ENCODE measurements at places on chromosomes 2 and 18. TPM values are rescaled to one million over a fixed set of nuclear protein-coding genes. Genes with fewer than 3 reads are reported as not detected.

The EFR3B gene
- polyA plus RNA-seq: not detected

The NOSTRIN gene
- polyA plus RNA-seq: not detected

The DCDC2C gene
- polyA plus RNA-seq: not detected

The DYTN gene
- polyA plus RNA-seq: not detected

- no peaks in the 10 kb centered on the region for H3K36me3 ChIP-seq
- no peak for DNase-seq
- no peaks in the 10 kb centered on the region for H3K4me1 ChIP-seq
Observed at GRCh38 chr18:37547196-37547827, 18.3 kb downstream of the CELF4 start.

DNA sequence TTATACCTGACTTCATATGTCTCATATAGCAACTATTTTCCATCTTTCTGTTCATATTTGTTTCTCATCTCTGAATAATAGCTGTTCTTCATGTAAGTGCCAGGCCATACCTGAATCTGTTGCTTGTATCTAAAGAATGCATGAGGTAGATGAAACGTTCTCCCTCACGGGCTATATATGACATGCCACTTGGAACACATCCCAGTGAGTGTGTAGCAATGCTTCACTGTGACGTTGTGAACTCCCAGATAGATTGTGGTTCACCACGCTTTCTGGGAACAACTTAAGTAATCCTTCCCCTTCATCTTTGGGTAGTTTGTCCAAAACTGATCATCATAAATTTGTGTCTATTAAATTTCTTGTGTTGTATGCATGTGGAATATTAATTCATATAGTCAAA, 60.1 kb downstream of the RDH14 start:
- no peaks in the 10 kb centered on the region for H3K4me1 ChIP-seq
- H3K4me3 ChIP-seq: no peak overlapping the region
- no peak for DNase-seq
- H3K36me3 ChIP-seq: no peaks in the 10 kb centered on the region

DNA sequence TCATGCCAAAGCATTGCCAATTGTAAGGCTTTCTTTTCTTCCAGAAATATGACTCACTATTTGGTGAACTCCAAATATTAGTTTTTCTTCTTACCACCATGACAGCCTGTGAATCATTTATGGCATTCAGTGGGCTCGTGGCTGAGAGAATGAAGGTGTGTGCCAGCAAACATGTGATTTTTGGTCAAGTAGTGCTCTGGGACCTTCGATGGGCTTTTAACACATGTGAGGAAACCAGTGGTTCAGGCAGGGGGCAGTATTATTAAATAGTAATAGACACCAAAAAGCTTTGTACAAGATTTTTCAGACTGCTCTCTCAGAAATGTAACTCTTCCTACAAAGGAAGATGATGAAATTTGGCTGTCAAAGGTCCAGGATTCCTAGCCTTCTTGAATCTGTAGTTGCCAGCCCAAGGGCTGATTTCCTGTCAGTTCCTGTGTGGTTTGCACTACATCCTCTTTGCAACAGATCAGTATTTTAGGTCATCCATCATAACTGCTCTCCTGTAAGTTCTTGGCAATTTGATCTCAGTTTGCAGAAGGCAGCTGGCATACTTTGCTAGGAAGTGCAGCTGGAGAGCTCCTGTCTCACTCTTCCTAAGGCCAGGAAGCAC, 64.3 kb downstream of the BABAM2 start:
- peak; percentile 21 for DNase-seq
- no peak overlapping the region for H3K4me3 ChIP-seq
- no peaks in the 10 kb centered on the region for H3K36me3 ChIP-seq
- peaks cover 50% of the 10 kb centered on the region for H3K4me1 ChIP-seq

GRCh38 chr2:72602095-72602494, 223.7 kb downstream of the EXOC6B start:
- H3K27ac ChIP-seq: no peak overlapping the region
- no peaks in the 10 kb centered on the region for H3K36me3 ChIP-seq
- no peaks in the 10 kb centered on the region for H3K27me3 ChIP-seq

DNA sequence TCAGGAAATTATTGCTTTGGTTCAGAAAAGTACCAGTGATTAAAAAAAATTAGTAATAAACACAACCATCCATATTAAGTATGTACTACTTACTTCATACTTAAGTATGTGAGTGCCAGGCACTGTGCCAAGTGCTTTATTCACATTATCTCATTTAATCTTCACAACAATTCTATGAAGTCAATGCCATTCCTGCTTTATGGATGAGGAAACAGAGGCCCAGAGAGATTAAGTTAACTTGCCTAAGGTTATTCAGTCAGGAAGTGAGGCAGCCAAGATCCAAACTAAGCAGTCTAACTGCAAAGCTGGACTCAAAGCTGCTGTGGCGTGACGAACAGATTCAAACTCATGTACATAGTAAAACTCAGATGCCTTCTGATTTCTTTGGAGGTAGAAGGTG, 22.3 kb downstream of the DTNB start:
- H3K4me3 ChIP-seq: no peak overlapping the region
- H3K36me3 ChIP-seq: no peaks in the 10 kb centered on the region
- H3K27me3 ChIP-seq: no peaks in the 10 kb centered on the region
- DNase-seq: no peak
- H3K4me1 ChIP-seq: no peaks in the 10 kb centered on the region
- H3K27ac ChIP-seq: no peak overlapping the region

DNA sequence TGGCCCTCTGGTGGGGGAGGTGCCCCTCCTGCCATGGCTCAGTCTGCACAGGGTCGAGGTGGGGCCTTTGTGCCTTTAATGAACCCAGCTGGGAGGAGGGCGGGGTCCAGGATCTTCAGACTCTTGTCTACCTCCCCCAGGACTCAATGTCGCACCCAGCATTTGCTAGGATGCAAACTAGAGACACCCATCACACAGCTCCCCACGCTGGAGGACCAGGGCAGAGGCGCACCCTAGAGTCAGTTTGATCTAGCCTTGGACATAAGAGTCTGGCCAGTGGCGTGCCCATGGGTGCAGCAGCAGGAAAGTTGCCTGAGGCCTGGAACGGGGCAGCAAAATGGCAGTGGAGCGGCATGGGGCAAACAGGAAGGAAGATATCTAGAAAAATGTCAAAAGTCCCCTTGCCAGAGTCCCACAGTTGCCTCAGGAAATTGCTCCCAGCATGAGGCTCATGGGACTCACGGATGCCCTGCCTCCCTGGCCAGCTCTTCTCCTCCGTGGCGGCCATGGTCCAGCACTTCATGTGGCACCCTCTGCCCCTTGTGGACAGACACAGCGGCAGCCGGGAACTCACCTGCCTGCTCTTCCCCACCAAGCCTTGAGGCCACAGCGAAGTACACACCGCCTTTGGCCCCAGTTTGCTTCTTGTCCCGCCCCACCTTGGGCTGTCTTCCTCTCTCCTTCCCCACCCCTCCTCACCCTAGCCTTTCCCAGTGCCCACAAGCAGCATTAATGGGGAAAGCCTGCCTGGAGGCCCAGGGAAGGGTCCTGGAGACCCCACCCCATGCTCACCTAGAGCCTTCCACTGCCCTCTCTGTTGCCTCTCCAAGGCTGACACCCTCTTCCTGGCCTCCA, 17.7 kb downstream of the SH2D6 start:
- H3K27me3 ChIP-seq: no peaks in the 10 kb centered on the region
- peaks cover 30% of the 10 kb centered on the region for H3K4me1 ChIP-seq
- H3K27ac ChIP-seq: peak overlapping the region; percentile 75
- H3K4me3 ChIP-seq: no peak overlapping the region
- no peaks in the 10 kb centered on the region for H3K36me3 ChIP-seq

GRCh38 chr2:167752734-167753133, 494.7 kb downstream of the STK39 start:
- no peaks in the 10 kb centered on the region for H3K36me3 ChIP-seq
- H3K4me3 ChIP-seq: no peak overlapping the region

DNA sequence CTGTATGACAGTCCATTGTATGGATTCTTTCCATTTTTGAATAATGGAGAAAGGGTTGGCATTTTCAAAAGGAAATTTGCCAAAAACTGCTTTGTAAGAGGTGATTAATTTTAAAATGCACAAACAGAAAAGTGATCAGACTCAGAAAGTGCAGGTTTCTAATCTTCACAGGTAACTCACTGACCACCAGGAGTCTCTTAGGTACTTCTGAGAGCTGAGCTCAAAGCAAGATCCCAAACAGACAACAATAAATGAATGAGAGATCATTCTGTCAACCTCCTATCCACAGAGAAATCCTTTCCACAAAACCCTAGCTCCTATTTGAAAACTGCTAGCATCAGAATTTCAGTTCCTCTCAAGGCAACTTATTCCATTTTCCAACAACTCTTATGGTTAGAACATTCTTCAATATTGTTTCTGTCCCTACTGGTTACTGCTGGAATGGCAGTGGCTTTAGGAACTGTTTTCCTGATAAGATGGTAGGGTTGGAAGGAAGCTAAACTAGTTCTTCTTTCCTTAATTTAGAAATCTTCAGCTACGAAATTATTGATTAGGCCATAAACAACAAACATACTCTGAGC, 20.6 kb upstream of the HAAO start:
- no peak overlapping the region for H3K4me3 ChIP-seq
- H3K27ac ChIP-seq: no peak overlapping the region
- no peaks in the 10 kb centered on the region for H3K36me3 ChIP-seq

Data from CD4-positive, alpha-beta memory T cell (primary cell).